ENCODE measurements at places on chromosomes 5 and 9.
A peak's percentile ranks its signal among the peaks of the same experiment; 100 is the strongest.

DNA sequence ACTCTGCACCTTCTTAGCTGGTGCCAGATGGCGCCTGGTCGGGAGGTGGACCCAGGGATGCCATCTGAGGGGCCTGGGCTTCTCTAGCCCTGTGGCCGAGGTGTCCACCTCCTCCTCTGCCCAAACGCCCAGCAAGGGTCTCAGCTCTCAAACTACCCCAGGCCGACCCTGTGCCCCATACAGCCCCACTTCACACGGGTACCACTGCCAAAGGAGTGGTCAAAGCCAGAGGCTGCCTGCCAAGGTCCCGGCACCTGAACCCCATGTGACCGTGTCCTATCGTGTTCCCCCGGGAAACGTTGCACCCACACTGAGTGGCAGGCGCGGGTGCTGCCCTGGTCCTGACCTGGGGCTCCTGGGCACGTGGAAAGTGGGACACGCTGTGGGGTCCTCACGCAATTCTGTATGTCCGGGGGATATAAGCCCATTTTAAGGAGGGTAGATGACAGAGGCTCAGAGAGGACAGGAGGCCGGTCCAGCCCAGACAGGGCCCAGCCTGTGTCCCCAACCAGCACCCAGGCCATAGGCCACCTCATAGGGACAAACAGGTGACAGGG, 1.9 kb downstream of the ENTPD8 start:
- DNase-seq: no peak

DNA sequence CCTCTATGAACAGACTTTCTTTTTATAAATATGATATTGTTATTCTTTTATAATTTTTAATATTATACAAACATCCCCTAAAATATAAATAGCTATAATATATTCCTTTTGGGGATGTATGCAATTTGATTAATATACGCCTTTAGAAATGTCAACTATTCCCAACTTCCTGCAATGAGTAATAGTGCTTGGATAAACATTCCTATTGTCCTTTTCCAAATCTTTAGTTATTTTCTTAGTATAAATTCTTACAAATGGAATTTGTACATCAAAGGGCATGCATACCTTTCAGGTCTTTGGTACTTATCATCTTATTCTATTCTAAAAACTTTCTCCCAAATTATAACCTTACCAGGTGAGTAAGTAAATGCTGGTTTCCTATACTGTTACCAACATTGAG, 6.2 kb downstream of the NLN start:
- DNase-seq: no peak

DNA sequence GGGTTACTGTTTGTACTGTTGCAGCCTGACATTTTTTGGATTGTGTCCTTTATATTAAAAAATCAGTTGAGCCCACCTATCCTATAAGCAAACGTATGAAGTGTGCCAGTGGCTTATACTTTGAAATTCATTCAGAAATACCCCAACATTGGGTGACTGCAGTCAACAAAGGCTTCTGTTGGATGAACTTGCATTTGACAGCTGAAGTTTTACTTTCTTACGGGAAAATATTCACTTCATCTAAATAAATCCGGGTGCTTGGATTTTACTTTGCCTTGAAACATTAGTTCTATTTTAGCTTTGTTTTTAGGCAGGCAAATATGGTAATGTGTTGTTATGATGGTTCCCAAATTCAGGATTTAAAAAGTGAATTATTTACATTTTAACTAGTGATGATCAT, 21.7 kb downstream of the EXOSC2 start:
- no peak for DNase-seq

DNA sequence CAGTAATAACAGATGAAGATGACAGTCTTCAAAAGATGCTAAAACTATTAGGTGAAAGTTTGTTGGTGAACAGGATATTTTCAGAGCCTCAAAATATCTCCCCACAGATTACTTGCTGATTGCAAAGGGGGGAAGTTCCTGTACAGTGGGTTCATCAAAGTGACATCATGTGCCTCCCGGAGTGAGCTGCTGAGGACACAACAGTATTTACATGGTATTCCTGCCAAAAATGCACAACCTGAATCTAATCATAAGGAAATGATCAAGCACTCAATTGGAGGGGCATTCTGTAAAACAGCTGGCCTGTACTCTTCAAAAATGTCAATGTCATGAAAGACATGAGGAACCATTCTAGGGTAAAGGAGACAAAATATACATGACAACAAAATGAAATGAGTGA, 18.9 kb upstream of the GLIS3 start:
- peak; percentile 55 for DNase-seq

- DNase-seq: peak; percentile 42
Measured at GRCh38 chr9:115923903-115924668, 229.5 kb upstream of the PAPPA start.

DNA sequence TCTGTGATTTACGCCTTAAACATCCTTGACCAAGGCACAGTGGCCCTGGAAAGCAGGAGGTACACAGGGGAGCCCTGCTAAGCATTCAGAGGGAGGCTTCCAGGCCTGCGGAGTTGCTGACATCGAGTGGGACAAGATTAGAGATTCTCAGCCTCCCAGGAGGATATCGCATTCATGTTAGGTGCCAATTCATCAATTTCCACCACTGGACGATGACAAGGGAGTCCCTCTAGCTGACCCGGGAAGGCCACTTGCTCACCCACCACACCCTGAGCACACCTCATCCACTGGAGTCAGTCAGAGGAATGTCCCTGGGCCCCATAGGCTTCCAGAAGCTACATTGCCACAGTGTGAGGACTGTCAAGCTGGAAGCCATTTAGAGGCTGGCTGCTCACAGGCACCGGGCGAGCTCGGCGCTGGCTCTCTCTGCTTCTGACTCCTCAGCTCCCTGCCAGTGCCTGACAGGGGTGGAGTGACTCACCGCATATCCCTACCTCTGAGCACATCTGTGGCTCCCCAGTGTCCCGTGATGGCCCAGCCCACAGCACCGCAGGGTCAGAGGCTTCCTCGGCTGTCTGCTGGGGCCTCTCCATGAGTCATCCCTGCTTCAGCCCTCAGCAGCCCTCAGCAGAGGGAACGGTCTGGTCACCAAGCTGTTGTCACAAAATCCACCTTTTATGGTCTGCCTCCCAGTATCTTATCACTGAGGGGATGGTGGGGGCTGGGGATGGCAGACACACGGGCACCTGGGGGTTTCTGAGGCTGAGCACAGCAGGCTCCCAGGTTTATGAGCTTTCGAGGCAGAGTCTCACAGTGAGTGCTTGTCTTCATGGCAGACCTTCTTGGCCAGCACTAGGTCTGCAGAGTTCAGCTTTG, 117.5 kb downstream of the ZNF608 start:
- peak; percentile 95 for DNase-seq

GRCh38 chr5:83721953-83722901, 1.6 kb upstream of the HAPLN1 start:
- peak; percentile 83 for DNase-seq

- DNase-seq: peak; percentile 65
Measured at GRCh38 chr9:114266969-114267368, 55.9 kb upstream of the ORM1 start.

- no peak for DNase-seq
Measured at GRCh38 chr9:77877976-77878375, 153.6 kb downstream of the GNAQ start.

All from fibroblast of skin of right quadriceps (primary cell).